Activated CD8-positive, alpha-beta memory T cell treated with anti-CD3 and anti-CD28 coated beads, Interleukin-2, amount 10 ng/mL, durations not matched to agents 7 days and 5 days (primary cell): ENCODE measurements at places on chromosomes 5 and 9. TPM values are rescaled to one million over a fixed set of nuclear protein-coding genes. Genes with fewer than 3 reads are reported as not detected.

Gene MEIKIN
- not detected for total RNA-seq

GRCh38 chr9:108845507-108845906 lies 10.3 kb downstream of the ACTL7B start:
- H3K36me3 ChIP-seq = no peaks in the 10 kb centered on the region
- no peak overlapping the region for H3K27ac ChIP-seq
- H3K4me3 ChIP-seq = no peak overlapping the region
- H3K27me3 ChIP-seq = peaks cover 4% of the 10 kb centered on the region

Gene ZDHHC11B
- not detected for total RNA-seq

GRCh38 chr9:127058011-127058644 lies 64.3 kb downstream of the ANGPTL2 start:
- DNase-seq = no peak
- H3K4me1 ChIP-seq = peaks cover 26% of the 10 kb centered on the region
- no peaks in the 10 kb centered on the region for H3K27me3 ChIP-seq

GRCh38 chr5:61319388-61320146 lies 12.5 kb upstream of the ZSWIM6 start:
- H3K4me1 ChIP-seq = peaks cover 23% of the 10 kb centered on the region
- H3K36me3 ChIP-seq = no peaks in the 10 kb centered on the region
- DNase-seq = peak; percentile 77
- peaks cover 69% of the 10 kb centered on the region for H3K27me3 ChIP-seq

- peaks cover 8% of the 10 kb centered on the region for H3K27me3 ChIP-seq
- no peaks in the 10 kb centered on the region for H3K4me1 ChIP-seq
- no peak for DNase-seq
- no peak overlapping the region for H3K27ac ChIP-seq
Observed at GRCh38 chr9:2257248-2257929, 242.2 kb downstream of the SMARCA2 start.

DNA sequence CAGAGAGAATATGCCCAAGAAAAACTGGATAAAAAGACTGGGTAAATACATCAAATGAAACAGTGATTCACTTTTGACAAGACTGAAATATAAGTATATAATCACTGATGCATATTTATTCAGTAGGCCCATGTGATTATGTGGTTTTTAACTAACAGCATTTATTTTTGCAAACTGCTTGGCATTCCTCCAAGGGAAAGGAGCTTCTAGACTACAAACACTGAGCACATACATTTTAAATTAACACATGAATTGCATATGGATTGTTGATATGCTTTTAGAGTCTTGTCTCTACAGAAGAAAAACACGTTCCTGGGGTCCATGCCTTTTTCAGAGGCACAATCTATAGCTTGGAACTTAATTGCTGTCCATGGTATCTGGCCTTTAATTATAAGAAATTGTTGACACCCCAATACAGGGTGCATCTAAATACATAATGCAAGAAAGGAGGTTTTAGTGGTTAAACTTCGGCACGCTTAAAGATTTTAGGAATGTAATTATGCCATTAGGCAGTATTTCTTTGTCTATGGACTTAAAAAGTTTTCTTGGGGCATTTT lies 6.9 kb upstream of the MEIKIN start:
- H3K4me1 ChIP-seq = peaks cover 13% of the 10 kb centered on the region
- peaks cover 9% of the 10 kb centered on the region for H3K36me3 ChIP-seq
- no peak overlapping the region for H3K4me3 ChIP-seq
- H3K27ac ChIP-seq = no peak overlapping the region

Gene LRRC19
- not detected for total RNA-seq

Gene SPINK7
- not detected for total RNA-seq

- no peak overlapping the region for H3K4me3 ChIP-seq
- H3K27ac ChIP-seq = no peak overlapping the region
- H3K4me1 ChIP-seq = no peaks in the 10 kb centered on the region
- no peak for DNase-seq
- H3K27me3 ChIP-seq = no peaks in the 10 kb centered on the region
Observed at GRCh38 chr9:84996029-84996428, 326.5 kb downstream of the NTRK2 start.

DNA sequence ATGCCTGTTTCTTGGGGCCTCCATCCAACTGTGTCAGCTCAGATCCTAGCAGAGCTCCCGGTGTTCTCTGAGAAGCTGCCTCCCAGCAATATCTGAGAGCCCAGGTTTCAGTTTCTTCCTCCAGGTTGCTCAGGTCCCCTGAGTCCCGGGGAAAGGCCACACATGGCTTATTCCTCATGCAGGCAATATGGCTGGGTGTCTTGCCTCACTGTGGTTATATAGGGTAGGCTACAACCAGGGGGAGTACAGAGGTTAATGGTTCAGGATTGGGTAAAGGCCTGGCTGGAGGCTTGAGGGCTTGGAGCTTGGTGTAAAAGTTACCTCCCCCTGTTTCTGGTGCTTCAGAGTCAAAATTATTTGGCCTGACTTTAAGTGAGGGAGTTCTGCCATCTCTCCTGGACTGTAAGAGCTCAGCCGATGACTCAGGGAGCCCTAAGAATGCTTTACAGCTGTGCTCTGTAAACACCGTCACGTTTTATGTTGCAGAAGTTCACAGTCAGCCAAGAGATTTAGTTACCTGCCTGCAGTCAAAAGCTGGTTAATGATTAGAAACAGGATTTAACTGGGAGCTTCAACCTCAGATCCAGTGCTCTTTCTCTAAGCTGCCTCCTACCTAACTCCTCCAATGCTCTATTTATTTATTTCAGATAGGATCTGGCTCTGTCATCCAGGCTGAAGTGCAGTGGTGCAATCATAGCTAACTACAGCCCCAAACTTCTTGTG lies 24.3 kb upstream of the UBAP2 start:
- DNase-seq = no peak
- no peaks in the 10 kb centered on the region for H3K36me3 ChIP-seq
- H3K4me1 ChIP-seq = peaks cover 9% of the 10 kb centered on the region

Gene NMRK1
- total RNA-seq = 40.0 TPM

- H3K4me3 ChIP-seq = peak overlapping the region; percentile 93
- peak overlapping the region; percentile 84 for H3K27ac ChIP-seq
- peaks cover 47% of the 10 kb centered on the region for H3K27me3 ChIP-seq
- DNase-seq = peak; percentile 51
Observed at GRCh38 chr5:113293975-113294310, 140.8 kb downstream of the TSSK1B start.

Gene SCGB3A2
- total RNA-seq = not detected

DNA sequence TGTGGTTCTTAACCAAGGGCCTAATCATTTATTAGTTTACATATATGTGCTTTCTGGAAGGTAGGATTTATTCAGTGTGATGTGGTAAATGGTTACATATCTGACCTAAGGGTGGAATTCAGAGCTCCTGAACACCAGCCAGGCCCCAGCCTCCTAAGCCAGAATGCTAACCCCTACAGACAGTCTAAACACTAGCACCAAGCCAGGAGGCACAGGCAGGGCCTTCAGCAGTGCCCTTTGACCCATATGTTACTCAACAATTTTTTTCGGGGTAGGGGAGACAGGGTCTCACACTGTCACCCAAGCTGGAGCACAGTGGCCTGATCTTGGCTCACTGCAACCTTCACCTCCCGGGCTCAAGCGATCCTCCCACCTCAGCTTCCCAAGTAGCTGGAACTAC lies 40.3 kb downstream of the PRKACG start:
- H3K36me3 ChIP-seq = peaks cover 21% of the 10 kb centered on the region
- H3K4me3 ChIP-seq = peak overlapping the region; percentile 40
- DNase-seq = no peak
- no peaks in the 10 kb centered on the region for H3K27me3 ChIP-seq
- peak overlapping the region; percentile 88 for H3K27ac ChIP-seq

GRCh38 chr9:85639675-85640186 lies 102.0 kb downstream of the AGTPBP1 start:
- no peak for DNase-seq
- H3K27ac ChIP-seq = no peak overlapping the region
- H3K36me3 ChIP-seq = peaks cover 4% of the 10 kb centered on the region
- H3K4me1 ChIP-seq = no peaks in the 10 kb centered on the region

Gene PPP2R2B
- total RNA-seq = 17.0 TPM

DNA sequence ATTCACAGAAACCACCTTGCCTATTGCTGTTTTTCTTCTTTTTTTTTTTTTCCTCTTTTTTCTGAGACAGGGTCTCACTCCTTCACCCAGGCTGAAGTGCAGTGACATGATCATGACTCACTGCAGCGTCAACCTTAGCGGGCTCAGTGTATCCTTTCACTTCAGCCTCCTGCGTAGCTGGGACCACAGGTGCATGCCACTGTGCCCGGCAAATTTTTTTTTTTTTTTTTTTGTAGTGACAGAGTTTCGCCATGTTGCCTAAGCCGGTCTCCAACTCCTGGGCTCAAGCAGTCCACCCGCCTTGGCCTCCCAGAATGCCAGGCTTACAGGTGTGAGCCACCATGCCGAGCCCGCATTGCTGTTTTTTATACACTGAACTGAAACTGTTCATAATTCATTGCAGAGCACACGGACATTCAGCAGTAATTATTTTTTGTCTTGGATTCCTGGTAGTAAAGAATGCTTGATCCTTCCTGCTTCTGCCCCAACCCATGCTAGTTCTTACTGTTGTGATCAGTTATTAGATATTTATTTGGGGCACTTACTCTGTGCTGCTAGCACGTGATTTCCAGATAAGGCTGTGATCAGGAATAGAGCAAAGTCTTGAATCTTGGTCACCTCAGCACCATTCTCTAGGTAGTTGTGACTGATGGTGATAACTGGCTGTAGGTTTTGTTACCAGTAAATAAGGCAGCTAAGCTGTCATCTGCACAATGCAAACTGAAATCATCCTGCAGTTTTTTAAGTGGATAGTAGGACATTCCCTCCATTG lies 14.0 kb downstream of the MAP3K1 start:
- H3K27ac ChIP-seq = no peak overlapping the region
- DNase-seq = no peak
- H3K4me1 ChIP-seq = peaks cover 38% of the 10 kb centered on the region
- peak overlapping the region; percentile 26 for H3K4me3 ChIP-seq
- H3K27me3 ChIP-seq = no peaks in the 10 kb centered on the region

DNA sequence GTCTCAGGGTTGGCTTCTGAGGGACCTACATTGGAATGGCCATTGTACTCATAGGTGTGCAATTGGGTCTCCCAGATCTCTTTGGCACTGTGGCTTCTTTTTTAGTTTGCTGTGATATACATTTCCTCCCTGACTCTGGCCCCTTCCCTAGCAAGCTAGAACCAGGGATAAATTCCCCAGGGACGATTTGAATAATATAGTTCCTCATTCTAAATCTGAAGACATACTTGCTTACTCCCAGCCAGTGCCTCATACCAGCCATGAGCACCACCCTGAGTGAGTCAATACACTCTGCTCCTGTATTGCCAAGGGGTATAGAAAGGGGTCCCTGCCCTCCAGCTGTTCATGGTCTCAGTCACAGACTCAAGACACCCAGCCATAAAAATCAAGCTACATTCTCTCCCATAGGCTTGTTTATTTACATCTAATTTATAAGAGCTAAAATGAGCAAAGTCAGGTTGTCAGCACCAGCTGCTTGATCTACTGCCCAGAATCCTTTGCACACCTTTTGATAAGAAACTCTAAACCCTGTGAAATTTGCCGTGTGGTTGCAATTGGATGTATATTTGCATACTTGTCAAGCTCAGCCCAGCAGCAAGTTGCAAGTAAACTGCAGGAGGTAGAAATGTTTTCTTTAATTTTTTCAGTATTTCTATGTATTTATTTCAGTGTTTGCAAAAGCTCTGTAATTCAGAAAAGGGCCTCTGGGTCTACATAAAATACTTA lies 219.9 kb upstream of the IRX1 start:
- no peak overlapping the region for H3K4me3 ChIP-seq
- DNase-seq = no peak
- no peaks in the 10 kb centered on the region for H3K4me1 ChIP-seq

DNA sequence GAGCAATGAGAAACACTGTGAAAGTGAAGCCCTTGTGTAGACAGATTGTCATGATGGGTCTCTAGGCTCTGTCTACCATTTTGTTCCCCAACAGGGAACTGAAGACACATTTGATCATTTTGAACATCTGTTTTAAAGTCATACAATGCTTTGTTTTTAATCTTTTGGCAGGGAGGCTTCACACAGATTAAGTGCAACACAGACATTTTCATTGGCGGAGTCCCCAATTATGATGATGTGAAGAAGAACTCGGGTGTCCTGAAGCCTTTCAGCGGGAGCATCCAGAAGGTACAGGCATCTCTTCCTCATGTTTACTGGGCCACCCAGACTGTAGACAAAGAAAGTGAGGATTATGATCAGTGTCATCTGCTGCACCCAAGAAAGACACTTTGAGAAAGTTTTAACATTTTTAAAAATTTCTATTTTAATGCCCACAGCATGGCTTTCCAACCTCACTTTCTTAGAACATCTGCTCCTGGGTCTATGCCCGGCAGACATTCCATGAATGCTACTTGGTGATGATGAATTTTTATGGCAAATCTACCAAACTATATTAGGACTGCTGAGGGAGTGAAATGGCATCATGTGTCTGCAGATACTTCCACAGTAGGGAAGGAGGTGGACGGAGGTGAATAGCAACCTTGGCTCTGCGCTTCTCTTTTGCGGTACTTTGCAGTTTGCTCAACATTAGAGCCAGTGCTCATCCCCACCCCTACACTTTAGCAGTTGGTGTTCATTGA lies 121.3 kb downstream of the LIFR start:
- no peak for DNase-seq
- no peak overlapping the region for H3K27ac ChIP-seq
- H3K4me1 ChIP-seq = no peaks in the 10 kb centered on the region
- H3K4me3 ChIP-seq = no peak overlapping the region
- peaks cover 39% of the 10 kb centered on the region for H3K27me3 ChIP-seq

DNA sequence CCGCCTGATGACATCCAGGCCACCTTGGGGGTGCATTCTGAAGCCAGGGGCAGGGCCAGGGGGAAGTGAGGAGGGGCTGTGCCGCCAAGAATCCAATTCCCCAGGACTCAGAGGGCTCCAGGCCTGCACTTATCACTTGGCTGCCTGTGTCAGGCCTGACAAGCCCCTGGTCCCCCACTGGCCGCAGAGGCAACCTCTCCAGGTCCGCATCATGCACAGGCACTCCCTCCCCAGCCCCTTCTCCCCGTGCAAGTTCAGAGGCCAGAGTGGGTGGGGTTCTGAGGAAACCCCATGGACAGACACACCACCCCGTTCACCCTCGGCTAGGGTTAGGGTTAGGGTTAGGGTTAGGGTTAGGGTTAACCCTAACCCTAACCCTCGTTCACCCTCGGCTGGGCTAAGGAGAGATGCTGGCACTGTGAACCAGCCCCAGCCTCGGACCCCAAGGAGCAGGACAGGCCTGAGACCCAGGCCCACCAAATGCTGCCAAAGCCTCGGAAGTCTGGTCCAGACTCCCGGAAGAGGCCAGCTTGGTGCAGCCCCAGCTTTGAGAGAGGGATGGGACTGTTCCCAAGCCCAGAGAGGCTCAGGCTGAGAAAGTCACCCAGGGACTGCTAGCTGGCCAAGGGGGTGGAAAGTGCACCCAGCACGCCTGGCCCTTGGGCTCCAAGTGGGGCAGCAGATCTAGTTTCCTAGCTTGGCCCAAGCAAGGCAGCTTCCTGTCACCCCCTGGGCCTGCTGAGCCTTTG lies 4.9 kb downstream of the LCN2 start:
- H3K27me3 ChIP-seq = no peaks in the 10 kb centered on the region
- H3K36me3 ChIP-seq = no peaks in the 10 kb centered on the region
- no peak overlapping the region for H3K4me3 ChIP-seq
- H3K4me1 ChIP-seq = peaks cover 2% of the 10 kb centered on the region
- no peak for DNase-seq
- no peak overlapping the region for H3K27ac ChIP-seq

- no peaks in the 10 kb centered on the region for H3K36me3 ChIP-seq
- H3K4me3 ChIP-seq = no peak overlapping the region
- peaks cover 40% of the 10 kb centered on the region for H3K27me3 ChIP-seq
Observed at GRCh38 chr9:93231121-93231694, 47.3 kb downstream of the WNK2 start.
